CD4-positive, alpha-beta memory T cell (primary cell): ENCODE measurements at places on chromosomes 5 and 9.

DNA sequence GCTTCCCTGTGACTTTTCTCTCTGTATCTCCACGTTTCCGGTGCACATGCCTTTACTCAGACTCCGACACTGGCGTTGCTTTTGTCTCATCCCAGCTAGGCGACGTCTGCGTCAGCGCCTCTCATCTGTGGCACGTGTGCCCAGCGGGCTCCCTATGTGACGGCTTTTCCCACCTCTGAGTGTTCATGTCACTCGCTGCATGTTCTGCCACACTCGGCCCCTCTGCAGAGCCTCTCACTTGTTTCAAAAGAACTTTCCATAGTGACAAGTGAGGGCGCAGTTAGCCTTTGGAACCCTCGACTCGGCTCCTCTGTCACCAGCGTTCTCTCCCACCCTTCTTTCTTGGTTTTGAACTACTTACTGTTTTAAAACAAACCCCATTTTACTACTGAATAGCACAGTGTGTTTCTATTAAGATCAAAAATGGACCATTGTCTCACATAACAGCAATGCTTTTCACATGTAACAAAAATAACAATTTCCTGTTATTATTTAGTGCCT lies 113.4 kb upstream of the CACNA1B start:
- DNase-seq, result no peak

DNA sequence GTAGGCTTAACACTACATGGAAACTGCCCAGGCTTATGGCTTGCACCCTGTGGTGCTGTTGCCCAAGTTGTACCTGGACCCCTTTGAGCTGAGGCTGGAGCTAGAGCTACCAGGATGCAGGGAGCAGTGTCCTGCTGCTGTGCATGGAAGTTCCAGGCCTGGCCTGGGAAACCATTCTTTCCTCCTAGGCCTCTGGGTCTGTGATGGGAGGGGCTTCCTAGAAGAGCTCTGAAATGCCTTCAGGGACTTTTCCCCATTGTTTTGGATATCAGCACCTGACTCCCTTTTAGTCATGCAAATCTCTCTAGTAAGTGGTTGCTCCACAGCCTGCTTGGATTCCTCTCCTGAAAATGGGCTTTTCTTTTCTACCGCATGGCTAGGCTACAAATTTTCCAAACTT lies 7.9 kb upstream of the HRH2 start:
- no peak for DNase-seq

- DNase-seq, result no peak
Measured at GRCh38 chr5:146595088-146595487, 79.1 kb upstream of the GPR151 start.

- DNase-seq, result no peak
Measured at GRCh38 chr5:33332804-33333203, 108.0 kb upstream of the TARS1 start.

GRCh38 chr5:173522518-173522917 lies 93.9 kb downstream of the BOD1 start:
- DNase-seq, result no peak

DNA sequence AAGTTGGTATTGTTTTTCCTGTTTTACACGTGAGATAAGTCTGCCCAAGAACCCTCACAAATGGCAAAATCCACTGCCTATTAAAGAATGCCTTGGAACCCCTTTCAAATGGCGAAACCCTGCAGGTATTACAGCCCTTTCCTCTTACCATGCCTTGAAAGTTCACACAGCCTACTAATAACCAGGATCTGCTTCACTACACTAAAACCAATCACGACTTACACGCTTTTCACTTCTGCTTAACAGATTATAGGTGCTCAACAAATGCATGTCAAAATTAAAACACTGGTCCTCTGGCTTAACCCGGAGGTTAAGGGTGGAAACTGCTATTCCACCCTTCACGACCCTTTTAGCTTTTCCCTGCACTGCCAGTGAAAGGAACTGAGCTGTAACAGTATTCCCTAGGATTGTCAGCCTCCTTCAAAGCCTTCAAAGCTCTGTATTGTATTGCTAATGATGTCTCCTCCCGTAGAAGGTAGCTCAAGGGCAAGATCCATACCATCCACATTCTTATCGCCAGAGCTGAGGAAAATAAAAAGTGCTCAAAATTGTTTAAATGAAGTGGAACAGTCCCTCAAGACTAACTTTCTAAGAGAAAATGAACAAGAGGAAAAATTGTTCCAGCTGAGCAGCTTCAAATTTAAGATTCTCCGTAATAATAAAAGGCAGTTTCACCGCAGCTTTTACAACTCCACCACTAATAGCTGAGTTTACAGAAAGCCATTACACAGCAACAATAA lies 997 bp downstream of the AUH start:
- DNase-seq, result no peak

GRCh38 chr9:94153905-94154304 lies 69.6 kb downstream of the PTPDC1 start:
- no peak for DNase-seq

DNA sequence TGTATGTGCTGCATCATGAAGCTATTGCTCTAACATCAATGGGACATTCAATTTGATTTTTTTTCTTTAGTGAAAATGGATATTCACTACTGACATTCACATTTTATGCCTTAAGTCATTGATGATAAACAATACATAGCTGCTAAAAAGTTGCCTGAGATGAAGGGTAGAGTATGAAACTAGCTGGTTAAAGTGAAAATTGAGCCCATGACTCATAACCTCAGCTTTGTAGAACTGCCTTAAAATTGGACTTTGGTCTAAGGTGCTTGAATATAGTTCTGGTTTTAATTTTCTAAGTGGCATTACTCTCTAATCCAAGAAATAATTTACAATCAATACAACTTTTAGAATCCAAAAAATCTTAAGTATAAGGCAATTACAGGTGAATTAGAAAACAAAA lies 740.4 kb upstream of the RIOK2 start:
- DNase-seq, result no peak

DNA sequence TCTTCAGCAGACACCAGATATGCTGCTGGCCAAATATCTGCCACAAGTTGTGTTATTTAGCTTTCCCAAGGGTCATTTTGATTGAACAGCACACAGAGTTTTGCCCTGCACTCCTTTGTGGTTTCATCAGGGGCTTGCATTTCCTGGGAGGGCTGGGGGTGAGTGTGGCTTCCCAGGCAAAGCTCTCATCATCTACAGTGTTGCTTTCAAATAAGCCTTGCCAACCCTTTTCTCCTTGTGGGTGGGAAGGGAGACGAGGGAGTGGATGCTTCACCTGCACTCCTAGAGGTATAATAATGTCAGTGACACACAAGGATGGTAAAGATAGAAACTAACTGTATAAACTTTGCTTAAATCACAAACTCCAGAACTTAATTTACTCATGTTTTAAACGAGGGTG lies 107.0 kb downstream of the MARCHF11 start:
- DNase-seq, result no peak

DNA sequence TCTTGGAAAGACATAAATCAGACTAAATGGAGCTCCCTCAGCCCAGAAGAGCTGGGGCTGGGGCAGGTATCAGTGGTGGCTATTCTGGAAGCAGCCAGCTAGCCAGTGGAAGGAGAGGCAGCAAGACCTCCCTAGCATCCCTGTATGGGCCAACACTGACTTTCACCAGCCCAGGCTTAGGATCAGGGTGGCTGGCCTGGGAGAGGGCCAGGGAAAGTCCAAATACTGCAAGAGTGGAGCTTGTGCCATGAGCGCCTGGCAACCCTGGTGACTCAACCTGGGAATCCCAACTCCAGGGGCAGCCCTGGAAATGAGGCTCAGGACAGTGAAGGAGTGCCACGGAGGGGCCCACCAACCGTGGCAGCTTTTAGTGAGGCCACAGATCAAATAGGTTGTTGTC lies 7.6 kb upstream of the IRF1 start:
- no peak for DNase-seq

- no peak for DNase-seq
Measured at GRCh38 chr9:20558566-20559016, 63.7 kb downstream of the MLLT3 start.

DNA sequence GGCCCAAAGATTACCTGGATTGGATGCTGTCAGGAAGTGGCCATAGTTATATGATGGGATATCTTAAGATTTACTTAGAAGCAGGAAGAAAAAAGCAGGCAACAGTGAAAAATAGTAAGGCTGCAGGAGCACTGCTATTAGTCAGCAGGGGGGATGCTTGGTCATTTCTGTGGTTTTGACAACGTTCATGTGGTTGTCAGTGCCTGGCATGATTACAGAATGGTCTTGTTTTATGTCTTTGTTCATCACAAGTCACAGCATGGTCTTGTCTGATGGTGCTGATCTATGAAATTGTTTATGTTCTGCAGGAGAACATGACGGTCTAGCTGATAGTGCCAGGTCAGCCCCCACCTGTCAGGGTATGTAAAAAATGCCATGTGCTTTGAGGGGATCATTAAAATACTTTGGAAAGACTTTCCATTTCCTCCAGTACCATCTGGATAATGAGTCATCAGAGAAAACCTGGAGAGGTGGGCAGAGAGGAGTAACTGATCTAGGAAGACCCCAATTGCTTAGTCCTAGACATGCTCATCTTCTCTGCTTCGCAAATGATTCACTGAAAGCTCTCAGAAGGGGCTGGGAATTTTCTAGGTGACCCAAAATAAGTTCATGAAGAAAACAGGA lies 48.5 kb downstream of the PLGRKT start:
- DNase-seq, result no peak

- DNase-seq, result no peak
Measured at GRCh38 chr9:120474591-120475243, 105.2 kb downstream of the CDK5RAP2 start.

DNA sequence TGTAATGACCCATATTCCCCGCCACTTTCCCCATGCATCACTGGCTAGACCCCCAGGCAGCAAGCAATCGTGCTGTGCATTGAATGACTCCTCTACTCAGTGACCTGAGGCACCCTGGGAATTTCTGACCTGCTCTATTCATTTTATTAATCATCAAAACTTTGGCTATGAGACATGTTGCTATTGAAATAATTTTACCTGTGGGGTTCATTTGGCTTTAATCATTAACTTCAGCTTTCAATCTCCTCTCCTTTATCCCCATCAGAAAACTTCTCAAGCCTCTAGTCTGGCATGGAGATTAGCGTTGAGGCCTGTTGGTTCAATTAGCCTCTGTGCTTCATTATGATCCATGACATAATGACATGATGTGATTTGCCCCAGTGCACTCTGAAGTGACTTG lies 429.0 kb downstream of the ZNF608 start:
- no peak for DNase-seq

GRCh38 chr9:93665637-93666438 lies 89.5 kb downstream of the PHF2 start:
- no peak for DNase-seq

DNA sequence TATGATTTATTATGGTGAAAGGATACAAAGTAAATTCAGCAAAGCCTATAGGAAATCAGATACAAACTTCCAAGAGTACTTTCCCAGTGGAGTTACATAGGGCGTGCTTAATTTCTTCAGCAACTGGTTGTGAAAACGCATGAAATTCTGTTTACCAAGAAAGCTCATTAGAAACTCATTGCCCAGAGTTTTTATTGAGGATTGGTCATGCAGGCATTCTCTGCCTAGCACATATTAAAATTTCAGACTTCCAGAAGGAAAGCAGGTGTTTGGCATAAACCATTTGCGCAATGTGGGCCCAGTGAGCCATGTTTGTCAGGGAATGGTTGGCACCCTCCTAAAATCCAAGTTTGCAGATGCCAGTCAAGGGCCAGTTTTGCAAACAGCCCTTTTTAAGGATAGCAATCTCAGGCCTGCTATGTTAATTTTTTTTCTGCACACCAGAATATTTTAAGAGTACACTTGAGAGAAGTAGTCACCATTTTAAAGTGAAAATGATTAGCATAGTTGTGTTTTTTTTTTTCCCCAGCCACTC lies 311.1 kb upstream of the CHD1 start:
- DNase-seq, result no peak
